ENCODE measurements at places on chromosomes 4 and X.

GRCh38 chrX:103831803-103832544 lies at the start of gene RAB9B:
RAB9B (minus strand) TSS chrX:103832257; CDS start chrX:103825784, 6,473 bp downstream.
- DNase-seq: peak; percentile 8

GRCh38 chr4:158995965-158996364 lies 106.9 kb upstream of the RAPGEF2 start:
- DNase-seq: no peak

DNA sequence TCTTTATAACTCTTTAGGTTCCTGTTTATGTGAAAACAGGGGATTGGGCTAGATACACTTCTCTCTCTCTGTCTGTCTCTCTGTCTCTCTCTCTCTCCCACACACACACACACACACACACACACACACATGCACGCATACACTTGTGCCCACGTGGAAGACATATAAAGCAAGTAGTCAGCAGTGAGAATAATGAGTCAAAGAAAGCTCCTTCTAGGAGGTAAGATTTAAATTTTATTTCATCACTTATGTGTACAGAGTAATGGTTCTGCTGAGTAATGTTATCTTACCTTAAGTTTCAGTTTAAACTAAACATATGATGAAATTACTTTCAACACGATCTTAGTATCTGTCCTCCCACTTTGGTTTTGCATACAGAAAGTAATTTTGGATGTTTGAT lies 243.0 kb upstream of the TEX13A start:
- no peak for DNase-seq

GRCh38 chr4:75848891-75849290 lies 53.4 kb downstream of the PPEF2 start:
- DNase-seq: no peak

DNA sequence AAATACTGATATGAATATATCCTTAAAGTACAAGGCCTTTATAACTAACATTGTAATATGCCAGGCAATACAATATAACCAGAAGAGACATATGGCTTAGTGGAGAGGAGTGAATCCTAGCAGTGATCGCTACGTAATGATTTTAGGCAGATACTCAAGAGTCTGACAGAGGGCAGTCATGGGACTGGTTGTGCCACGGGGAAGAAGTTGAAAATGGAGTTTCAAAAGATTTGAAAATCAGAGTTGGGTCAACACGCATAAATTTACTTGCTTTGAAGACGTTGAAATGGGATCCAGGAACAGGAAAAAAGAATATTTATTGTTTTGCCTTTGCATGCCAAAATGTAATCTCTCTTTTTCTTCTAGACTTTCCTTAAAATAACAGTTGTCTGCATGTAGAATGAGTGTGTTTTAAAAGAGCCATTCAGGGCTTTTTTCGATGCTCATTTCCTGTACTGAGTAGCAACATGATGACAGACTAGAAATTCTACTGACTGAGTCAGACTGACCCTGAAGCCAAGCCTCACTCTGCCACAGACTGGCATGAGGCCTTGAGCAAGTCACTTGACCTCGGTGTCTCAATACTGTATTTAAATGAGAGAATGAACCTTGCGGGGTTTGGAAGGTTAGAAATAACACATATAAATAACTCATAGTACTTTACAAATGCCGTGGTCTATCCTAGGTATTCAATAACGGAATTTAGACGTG lies 8.1 kb upstream of the SMS start:
- DNase-seq: no peak

- DNase-seq: no peak
Measured at GRCh38 chrX:118211891-118212816, 95.5 kb upstream of the KLHL13 start.

DNA sequence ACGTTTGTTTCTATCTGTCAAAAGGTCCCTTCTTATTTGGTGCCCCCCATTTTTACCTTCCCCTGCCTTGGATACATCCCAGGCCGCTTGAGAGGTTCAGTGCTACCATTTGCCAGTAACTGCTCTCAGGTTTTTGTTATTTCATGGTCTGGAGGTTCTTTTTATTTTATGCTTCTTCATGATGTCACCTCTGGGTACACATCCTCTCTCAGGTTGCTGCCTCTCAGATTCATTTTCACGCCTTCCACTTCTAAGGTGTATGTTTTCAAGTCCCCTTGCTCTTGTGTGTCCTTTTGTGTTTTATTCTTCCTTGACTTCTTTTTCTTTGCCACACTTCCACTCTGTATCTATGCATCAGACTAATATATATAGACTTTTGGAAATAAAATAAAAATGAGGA lies 640.1 kb upstream of the AADAT start:
- DNase-seq: no peak

GRCh38 chr4:14539246-14539645 lies 463.0 kb upstream of the CPEB2 start:
- DNase-seq: no peak
